ENCODE measurements at places on chromosomes 6 and 20.

GRCh38 chr6:68737061-68737460, 102.0 kb downstream of the ADGRB3 start:
- DNase-seq = no peak

- no peak for DNase-seq
These were observed 729.4 kb downstream of the TENT5A start for GRCh38 chr6:81023007-81023582.

DNA sequence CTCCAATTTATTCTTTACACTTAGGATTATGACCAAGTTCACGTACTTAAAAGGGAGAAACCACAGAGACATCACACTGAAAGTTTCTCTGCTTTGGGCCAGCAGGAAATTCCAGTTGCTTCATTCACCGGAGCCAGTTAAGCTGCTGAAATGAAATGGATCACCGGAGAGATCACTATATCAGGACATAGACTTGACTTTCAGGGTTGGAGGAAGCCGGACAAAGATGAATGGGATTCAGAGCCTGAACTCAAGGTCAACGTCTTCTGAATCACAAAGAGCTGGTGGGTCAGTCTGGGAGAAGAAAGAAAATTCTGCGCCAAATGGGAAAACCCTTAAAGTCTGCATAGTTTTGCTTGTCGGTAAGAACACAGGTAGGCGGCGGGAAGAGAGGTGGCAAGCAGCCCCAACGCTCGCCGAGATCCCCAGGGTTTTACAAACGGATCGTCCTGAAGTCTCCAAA, 81.9 kb upstream of the CCDC28A start:
- DNase-seq = no peak

DNA sequence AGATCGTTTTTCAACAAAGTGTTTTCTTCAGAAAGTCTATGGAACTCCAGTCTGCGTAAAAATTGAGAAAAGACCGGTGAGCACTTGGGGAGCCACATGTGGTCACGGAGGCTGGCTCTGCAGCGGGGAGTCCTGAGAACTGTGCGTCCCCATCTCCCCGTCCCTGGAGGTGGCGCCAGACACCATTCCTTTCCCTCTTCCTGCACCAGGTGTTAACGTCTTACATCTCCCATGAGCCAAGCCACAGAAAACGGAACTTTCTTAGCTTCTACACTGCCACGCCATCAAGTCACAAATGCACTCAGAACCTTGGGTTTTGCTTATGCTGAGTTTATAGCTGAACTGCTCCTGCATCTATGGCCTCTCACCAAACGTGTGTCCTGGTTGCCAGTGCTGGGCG, 62.6 kb downstream of the GINS1 start:
- DNase-seq = peak; percentile 25

- no peak for DNase-seq
These were observed 10.0 kb upstream of the TSHZ2 start for GRCh38 chr20:52962183-52962582.

- no peak for DNase-seq
These were observed 64.8 kb downstream of the UTRN start for GRCh38 chr6:144349690-144350527.

GRCh38 chr6:34772940-34773339, 15.6 kb downstream of the SNRPC start:
- DNase-seq = no peak

GRCh38 chr6:20099156-20099555, 113.1 kb downstream of the MBOAT1 start:
- no peak for DNase-seq

GRCh38 chr6:6925391-6926164, 182.2 kb upstream of the RREB1 start:
- no peak for DNase-seq

GRCh38 chr6:5029609-5030008, 25.8 kb upstream of the RPP40 start:
- DNase-seq = no peak

DNA sequence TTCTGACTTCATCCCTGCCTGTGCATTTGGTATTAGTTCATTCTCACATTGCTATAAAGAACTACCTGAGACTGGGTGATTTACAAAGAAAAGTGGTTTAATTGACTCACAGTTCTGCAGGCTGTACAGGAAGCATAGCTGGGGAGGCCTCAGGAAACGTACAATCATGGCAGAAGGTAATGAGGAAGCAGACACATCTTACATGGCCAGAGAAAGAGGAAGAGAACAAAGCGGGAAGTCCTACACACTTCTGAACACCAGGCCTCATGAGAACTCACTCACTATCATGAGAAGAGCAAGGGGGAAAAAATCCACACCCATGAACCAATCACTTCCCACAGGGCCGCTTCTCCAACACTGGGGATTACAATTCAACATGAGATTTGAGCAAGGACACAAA, 303.9 kb downstream of the CBLN4 start:
- no peak for DNase-seq

- DNase-seq = no peak
These were observed 7.8 kb downstream of the PLCB1 start for GRCh38 chr20:8139899-8140298.

DNA sequence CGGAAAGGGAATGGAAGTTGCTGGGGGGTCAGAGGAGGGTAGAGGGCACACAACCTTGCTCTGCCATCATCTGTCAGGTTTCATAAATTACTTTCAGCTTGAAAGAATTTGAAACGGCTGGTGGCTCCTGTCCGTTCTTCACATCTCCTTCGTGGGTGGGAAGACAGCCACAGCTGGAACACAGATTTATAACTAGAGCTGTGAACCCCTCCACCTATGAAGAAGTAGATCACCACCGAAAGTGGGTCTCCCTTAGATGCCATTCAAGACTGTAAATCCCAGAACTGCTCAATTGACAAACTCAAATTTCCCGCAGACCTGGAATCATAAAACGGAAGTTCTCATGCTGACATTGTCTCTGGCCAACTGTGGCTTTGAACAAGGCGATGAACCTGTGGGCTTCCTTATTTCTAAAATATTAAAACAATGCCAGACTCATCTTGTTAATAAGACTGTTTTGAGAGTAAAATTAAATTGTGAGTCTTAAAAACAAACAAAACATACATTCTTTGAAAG, 65.3 kb downstream of the BTBD3 start:
- DNase-seq = no peak

DNA sequence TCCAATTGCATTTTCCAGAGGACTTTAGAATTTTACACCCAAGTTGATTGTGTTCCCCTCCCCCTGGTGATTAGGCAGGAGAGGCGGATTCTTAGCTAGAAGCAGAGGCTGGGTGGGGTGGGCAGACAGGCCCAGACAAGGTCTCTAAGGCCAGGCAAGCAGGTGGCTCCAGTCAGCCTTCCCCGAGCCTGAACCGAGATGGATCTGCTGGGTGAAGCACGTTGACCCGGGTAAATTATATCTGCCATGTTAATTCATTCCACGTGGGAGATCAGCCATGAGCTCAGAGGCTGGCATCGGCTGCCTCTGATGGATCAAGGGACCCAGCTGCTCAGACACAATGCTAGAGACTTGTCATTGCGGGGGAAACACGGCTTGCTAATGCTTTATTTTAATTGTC, 159.5 kb upstream of the MAFB start:
- DNase-seq = no peak

DNA sequence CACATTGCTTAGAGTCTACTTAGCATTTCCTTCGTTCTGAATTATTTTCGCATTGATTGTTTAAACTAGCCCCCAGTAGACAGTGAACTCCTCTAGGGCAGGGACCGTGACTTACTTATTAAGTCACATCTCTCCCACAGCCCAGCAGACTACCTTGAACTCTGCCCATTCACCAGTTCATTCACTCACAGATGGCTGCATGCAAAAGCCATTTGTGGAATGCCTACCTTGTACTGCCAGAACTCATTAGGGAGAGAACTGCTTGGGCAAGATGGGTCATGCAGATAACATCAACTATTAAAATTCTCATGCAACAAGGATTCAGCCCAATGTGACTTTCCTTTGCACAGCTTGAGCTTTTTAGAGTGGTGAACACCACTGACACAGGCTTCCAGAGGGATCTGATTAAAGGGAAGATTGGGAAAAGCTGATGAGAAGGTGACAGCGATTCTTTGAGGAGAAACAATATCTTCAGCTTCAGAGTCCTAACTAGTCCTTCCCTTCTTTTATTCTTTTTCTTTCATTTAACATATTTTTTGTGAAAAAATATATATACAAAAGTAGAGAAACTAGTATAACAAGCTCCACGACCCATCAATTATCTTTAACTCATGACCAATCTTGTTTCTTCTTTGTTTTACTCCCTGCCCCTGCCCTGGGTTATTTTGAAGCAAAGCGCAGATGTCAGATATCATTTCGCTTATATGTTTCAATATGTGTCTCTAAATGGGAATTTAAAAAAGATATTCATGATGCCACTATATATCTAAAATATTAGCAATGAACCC, 273.9 kb downstream of the CDC5L start:
- no peak for DNase-seq

- DNase-seq = no peak
These were observed 1.7 kb upstream of the WFDC2 start for GRCh38 chr20:45467861-45468260.

DNA sequence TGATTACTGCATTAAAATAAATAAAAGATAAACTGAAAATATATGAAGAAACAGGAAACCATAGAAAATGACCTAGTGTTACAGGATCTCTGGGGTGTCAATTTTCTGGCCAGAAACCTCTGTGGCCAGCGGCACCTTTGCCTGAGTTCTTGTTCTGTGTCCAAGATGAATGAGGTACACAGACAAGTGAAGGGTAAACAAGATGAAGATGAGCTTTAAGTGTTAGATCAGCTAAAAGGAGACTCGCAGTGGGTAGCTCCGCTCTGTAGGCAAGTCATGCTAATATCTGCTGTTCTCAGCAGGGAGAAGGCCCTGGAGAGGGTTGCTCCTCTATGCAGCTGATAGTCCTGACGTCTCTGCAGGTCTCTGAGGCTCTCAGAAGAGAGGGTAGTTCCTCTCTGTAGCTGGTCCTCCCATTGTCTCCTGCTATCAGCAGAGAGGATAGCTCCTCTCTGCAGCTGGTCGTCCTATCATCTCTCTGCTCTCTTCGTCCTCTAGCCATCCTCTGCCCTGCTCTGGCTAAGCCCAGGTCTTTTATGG, 35.9 kb upstream of the TBC1D22B start:
- DNase-seq = no peak

- no peak for DNase-seq
These were observed 31.3 kb downstream of the KCNK15 start for GRCh38 chr20:44776980-44777379.

- no peak for DNase-seq
These were observed 180.9 kb downstream of the PHF3 start for GRCh38 chr6:63816401-63816981.

DNA sequence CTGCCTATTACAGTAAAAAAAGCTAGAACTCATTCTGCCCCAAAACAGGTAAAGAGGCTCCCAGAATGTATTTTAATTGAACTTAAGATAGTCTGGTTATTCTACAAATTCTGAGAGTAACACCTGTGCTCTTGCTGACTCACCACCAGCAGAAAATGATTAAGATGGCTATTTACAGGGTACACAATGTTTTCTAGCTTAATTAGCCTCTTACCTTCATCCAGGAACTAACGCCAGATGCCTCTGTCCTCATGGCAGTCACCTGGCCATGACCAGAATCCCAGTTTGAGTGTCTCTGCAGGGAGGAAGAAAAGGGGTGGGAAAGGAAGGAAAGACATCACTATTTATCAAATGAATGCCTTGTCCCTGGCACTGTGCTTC, 31.3 kb upstream of the PPP1R3G start:
- no peak for DNase-seq

- no peak for DNase-seq
These were observed 41.7 kb upstream of the TTPAL start for GRCh38 chr20:44433751-44434538.

DNA sequence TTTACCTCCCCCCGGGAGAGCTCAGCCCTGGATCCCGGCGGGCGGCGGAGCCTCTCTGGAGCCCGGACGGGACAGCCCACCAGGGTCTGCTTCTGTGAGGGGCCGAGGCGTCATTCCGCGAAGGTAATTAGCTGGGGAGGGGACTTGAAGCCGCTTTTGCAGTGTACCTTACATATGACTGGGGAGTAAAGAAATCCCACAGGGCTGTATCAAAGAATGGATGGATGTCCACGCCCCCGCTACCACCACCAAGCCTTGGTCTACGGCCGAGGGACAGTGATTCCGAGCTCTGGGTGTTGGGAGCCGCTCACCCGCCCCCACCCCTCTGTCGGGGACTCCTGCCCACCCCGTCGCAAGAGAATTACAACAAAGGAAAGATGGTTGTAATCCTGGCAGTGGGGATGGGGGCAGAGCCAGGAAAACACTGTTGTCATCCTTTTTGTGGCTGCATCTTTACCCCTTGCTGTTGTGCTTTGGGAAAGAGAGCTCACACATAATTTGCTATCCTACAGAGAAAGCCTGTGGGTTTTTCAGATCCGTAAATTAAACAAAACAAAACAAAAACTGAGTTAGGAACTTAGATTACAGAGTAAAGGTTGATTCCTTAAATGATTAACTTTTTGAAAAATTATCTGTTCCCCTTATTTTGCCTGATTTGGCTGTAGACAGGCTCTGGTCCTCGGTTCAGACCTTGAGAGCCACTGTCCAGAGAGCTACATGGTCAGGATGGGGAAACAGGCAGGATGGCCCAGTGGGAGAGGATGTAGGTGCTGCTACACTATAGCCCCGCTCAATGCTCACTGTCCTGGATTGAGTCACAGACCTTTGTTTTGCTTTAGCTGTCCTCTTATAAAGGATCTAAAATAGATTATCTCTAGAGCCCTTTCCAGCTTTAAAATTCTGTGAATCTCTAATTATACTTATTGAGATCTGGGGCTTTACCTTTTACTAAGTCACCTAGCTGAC, 997 bp upstream of the FBXO30 start:
- DNase-seq = no peak

DNA sequence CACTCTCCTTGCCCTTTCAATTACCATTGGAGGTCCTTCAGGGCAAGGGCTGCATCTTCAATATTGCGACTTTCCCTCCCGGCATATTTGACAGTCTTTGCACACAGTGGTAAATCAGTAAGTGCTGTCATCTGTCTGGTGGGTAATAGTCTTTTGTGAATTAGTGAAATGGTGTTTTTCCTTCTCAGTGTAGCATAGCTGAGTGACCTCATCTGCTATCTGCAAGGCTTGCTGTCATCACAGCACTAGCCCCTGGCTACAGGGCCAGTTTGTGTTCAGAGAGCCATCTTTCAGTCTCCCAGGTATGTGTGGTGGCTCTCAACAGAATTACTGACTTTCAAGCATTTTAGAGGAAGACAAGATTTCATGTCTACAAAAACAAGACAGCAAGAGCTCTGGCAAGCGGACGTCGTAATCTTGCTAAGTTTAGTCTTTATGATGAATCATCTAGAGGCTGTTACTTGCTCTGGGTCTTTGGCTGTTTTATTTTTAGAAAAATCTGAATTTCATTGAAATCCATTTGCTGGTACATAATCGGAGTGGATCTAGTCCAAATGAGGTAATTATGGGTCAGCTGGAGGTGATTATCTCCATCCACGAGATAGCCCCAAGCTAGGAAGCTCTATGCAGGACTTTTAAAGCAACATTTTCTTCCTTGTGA, 528.9 kb downstream of the EPM2A start:
- no peak for DNase-seq

GRCh38 chr6:61100072-61100471, 1186.0 kb downstream of the KHDRBS2 start:
- no peak for DNase-seq

- no peak for DNase-seq
These were observed 47.2 kb upstream of the MLN start for GRCh38 chr6:33850869-33851541.

GRCh38 chr6:30238178-30238795, 25.1 kb upstream of the TRIM26 start:
- no peak for DNase-seq

All from stimulated activated CD4-positive, alpha-beta T cell treated with anti-CD3 and anti-CD28 coated beads, Interleukin-15, amount 100 ng/mL, for 48 hours (primary cell).